HL-60 (cell line): ENCODE measurements at places on chromosomes 5 and 9.

DNA sequence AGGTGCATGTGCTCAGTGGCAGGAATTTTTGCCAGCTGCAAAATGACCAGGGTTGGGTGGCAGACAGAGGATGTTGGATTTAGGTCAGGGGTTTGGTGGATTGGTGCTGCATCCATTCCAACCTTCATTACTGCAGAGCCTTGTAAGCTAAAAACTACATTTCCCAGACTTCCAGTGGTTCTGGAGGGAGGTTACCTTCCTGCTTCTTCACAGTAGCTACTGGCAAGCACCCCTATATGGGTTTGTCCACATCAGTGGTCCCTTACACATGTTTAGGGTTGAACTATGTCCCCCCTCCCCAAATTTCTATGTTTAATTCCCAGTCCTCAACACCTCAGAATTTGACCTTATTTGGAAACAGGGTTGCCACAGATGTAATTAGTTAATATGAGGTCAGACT, 20.7 kb upstream of the IL17B start:
- DNase-seq, result no peak

DNA sequence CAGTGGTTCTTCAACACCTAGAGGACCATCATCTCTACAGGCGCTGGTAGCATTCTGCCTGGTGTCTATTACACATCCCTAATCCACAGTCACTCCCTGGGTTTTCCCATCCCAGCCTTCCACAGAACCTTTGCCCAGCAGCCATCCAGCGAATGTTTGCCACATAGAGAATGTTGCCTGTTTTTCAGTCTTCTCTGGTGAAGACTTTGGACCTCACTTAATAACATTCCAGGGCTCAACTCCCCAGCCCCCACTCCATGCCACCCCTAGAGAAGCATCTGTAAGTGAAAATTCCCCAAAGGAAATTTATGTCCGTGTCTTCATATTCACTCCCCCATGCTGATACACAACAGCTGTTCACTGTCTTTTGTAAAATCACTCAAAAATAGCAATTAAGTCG, 249.6 kb downstream of the AOPEP start:
- DNase-seq, result no peak

DNA sequence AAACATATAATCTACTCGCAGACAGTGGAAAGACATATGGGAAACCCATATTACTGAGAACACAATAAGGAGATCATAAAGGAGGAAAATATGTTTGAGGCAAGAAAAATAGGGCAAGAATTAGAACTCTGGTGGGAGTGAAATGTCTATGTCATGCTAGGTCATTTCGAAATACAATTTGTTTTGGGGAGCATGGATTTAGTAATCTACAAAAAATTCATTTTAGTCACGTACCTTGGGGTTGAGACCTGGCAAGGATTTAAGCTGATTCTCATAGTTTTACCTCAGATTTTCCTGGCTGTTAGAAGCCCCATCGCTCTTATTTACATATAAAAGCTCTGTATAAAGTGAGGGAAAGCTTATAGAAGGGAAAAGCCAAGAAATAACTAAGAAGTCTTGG, 11.5 kb upstream of the CSNK1G3 start:
- DNase-seq, result no peak

GRCh38 chr9:89939181-89939580, 334.4 kb downstream of the GADD45G start:
- no peak for DNase-seq

- DNase-seq, result no peak
Observed at GRCh38 chr5:142053426-142054151, 40.8 kb upstream of the GNPDA1 start.

DNA sequence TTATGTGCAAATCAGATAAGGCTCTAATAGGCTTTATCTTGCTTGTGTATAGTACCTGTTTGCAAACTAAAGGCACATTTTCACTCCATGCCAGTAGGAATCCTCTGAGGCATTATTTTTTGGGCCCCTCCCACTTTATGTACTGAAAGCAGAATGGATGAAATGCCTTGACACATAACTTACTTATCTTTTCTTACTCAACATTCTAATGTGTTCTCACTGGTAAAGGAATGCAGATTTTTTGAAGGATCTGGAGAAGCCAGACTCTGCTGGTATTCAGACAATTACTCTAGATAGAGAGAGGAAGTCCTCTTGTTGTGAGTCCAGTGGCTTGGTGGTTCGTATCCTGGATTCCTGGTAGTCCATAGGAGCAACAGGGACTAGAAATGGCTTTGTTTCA, 336.7 kb downstream of the CCDC171 start:
- no peak for DNase-seq

- DNase-seq, result no peak
Observed at GRCh38 chr9:100087218-100087617, 11.6 kb downstream of the ERP44 start.

GRCh38 chr5:32545102-32545800, 40.1 kb upstream of the SUB1 start:
- peak; percentile 16 for DNase-seq

DNA sequence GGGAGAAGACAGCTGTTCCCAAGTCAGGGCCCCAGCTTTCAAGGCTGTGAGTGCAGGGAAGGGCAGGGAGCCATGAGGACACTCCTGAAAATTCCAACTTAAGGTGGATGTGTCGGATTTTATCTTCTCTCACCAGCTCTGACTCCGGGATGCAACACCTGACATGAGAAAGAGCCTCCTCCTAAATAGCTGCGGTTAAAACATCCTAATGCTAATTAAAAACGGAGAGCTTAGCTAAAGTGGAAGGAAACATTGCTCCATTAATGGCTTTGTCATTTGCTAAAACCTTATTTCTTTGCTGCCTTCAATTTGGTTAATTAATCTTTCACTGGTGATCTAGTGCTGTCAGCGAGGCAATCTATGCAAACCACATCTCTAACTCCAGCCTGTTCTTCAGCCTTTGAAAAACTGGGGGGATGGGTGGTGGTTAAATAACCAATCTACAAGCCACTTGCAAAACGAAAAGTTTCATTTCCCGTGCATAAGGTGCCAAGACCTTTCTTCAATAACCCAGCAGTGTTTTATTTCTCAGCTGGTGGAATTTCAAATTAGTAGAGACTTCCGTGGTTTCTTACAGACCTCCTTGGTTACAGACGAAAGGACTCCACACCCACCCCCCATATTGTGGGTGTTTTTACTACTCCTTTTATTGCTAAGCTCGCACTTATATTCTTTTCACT, 379.6 kb downstream of the MLLT3 start:
- peak; percentile 0 for DNase-seq

- DNase-seq, result no peak
Observed at GRCh38 chr5:59272809-59273427, 620.6 kb downstream of the PDE4D start.

- DNase-seq, result no peak
Observed at GRCh38 chr9:23979491-23979890, 153.5 kb upstream of the ELAVL2 start.

DNA sequence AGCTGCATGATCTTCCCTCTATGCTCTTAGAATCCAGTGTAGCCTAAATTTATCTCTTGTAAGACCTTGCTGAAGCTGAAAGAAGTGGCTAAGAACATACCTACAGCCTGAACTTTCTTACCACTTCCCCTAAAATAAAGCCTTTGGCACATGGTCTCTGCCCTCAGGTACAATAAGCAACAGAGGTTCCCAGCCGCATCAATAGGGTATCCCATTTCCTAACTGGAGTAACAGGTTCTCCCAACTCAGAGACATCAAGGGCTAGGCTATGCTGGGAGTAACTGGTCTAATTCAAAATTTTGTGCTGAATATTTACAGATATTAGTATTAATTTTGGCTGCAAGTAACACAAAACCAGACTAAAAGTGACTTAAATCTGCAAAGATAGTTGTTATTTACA, 335.8 kb upstream of the TRPC7 start:
- DNase-seq, result no peak

DNA sequence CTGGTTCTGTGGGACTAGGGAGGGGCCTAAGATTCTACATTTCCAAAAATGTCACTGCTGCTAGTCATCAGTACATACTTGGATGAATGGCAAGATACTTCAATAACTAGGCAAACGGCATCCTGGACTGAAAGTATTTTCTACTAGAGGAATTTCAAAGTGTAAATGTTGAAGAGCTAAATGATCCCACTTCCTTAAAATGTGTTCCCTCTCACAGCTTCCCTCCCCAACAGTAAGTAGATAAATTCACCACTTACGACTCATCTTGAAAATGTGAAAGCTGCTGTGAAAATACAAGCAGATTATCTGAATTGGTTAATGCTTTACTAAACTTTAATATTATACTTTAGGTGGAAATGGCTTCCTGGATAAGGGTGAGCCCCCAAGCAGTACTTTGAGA, 1571.5 kb upstream of the WWC1 start:
- no peak for DNase-seq

DNA sequence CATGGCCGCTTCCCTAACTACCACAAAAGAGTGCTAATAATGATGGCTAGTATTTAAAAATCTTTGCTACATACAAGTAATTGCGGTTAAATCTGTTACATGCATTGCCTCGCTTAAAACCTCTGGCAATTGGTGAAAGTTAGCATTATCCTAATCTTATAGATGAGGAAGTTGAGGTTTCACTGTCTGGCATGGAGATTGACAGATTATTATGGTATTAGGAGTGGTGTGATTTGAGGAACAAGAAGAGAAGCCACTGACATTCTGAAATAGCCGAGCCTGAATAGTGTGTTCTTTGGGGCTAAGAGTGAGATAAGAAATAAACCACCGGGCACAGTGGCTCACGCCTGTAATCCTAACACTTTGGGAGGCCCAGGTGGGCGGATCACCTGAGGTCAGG, 45.3 kb upstream of the DPYSL3 start:
- no peak for DNase-seq

- no peak for DNase-seq
Observed at GRCh38 chr5:157469073-157469472, 9.1 kb downstream of the NIPAL4 start.

- DNase-seq, result no peak
Observed at GRCh38 chr9:69773258-69773657, 13.4 kb upstream of the PTAR1 start.
